ENCODE measurements at places on chromosomes 6 and 20.

GRCh38 chr6:11810039-11810541 lies 31.5 kb upstream of the ADTRP start:
- no peak for DNase-seq

GRCh38 chr20:15922556-15922955 lies 650.7 kb downstream of the KIF16B start:
- DNase-seq = no peak

DNA sequence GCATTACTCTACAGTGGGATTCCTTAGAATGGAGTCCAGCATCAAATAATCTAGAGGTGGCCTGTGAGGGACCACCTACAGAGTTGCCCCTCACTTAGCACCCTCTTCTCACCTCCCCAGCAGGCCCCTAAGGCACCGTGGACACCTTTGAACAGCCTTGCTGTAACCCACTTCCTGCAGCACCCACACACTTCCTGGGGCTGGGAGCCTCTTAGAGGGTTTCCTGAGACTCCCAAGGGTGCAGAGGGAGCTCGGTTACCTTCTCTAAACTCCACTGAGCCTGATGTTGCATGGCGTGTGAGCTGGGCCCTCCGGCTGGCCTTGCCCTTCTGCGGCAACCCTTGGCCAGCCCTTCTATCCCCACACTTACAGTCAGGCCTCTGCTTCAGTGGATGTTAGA lies 7.3 kb upstream of the SIRPG start:
- DNase-seq = no peak

DNA sequence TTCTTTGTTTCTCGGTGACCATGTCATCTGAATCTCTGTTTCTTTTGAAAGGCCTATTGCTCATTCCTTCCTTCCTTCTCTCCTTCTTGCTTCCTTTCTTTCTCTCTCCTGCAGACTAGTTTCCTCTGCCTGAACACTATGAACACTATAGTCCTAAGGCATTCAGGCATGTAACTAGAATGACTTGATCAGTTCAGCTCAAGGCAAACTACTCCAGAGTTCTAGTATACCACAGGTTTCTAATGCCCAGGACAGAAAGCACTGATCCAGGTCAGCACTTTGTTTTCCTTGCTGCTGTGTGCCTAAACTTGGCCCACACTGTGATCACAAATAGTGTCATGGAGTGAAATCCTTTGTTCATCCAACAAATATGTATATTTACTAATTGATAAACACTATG lies 324.1 kb upstream of the GJE1 start:
- no peak for DNase-seq

GRCh38 chr6:145034664-145035063 lies 700.7 kb downstream of the EPM2A start:
- DNase-seq = no peak

GRCh38 chr6:122408702-122409458 lies 9.4 kb downstream of the HSF2 start:
- DNase-seq = no peak

GRCh38 chr6:42025066-42025844 lies 25.1 kb upstream of the TAF8 start:
- DNase-seq = no peak

- no peak for DNase-seq
These were observed 12.4 kb downstream of the LHFPL5 start for GRCh38 chr6:35817515-35817914.

DNA sequence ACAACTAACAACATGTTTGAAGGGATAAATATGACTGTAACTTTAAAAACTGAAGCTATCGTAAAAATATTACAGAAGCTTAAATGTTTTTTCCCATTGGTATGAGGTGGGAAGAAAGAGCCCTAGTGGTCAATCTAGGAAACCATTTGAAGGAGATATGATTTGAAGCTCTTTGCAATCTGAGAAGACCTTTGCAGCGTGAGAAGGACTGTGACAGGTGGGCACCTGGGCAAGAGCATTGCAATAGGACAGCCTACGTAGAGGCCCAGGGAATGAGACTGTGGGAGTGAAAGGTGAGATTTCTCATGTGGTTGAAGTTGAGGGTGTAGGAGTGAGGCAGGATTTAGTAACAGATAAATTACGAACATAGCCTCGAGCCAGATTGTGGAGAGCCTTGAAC lies 108.0 kb upstream of the PDE7B start:
- DNase-seq = no peak

GRCh38 chr6:108760126-108761050 lies 87.8 kb upstream of the ARMC2 start:
- no peak for DNase-seq

DNA sequence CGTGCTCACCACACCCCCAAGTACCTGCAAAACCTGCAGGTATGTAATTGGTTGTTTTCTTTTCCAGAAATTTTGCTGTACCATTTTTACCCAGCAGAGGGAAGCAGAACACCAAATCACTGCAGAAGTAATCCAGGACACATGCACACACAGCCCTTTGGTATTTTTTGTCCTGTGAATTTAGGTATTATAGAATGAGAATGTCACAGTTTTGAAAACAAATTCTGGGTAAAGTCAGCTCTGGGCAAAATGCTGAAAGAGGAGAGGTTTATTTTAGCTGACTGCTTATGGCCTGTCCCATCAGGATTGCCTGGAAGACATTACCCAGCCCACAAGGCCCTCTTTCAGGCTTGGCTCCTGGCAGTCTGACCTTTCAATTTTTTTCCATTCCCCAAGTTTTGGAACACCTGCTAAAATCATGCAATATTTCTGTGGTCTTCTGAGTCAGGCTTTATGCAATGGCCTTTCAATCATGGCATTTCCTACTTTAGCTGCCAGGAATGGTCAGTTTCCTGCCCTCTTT lies 3.5 kb upstream of the EFHC1 start:
- no peak for DNase-seq

DNA sequence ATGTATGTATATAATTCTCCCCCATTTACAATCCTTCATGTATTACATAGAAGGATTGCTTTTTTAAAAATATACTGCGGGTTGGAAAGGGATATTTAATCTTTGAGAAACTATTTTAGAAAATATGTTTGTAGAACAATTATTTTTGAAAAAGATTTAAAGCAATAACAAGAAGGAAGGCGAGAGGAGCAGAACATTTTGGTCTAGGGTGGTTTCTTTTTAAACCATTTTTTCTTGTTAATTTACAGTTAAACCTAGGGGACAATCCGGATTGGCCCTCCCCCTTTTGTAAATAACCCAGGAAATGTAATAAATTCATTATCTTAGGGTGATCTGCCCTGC lies 3.6 kb downstream of the FOXC1 start:
- no peak for DNase-seq

- no peak for DNase-seq
These were observed 4.2 kb upstream of the CST11 start for GRCh38 chr20:23456873-23457272.

DNA sequence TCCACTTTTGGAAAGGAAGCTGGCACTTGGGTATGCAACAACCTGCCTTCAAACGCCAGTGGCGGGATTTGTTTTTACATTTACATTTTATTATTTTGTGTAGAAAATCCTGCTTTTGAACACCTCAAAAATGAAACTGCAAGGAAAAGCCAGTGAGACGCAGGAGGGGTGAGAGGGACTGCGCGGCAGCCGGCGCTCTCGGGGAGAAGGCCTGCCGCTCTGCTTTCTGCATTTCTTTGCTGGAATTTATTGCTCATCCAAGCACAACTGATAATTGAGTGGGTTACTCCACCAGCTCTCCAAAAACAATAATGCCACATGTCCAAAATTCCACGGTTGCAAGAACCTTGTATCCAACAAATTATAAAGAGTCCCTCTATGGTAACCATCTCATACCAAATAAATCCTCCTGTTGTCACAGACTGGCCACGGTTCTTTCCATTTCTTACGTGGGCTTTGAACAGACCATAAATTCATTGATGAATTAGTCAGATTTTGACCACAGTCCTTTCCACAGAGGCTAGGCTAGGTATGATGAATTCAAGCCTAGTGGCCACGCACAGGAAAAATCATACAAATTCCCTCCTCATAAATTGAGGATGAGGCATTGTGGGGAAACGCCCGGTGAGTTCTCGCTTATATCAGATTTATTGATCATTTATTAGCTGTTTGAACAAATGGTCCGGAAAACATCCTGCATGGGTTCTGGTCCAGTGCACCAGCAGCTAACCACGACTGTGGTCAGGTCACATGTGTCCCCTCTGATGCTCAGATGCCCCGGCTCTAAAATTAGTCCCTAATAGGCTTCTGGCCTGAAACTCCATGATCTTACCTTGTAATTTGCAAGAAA lies 31.6 kb upstream of the FOXC1 start:
- no peak for DNase-seq

GRCh38 chr20:23087587-23088251 lies 1.6 kb upstream of the CD93 start:
- DNase-seq = no peak

GRCh38 chr20:57705127-57705899 lies 4.5 kb downstream of the PMEPA1 start:
- no peak for DNase-seq

All from stimulated activated CD4-positive, alpha-beta T cell treated with anti-CD3 and anti-CD28 coated beads, TNF-alpha, amount 100 ng/mL, for 1 hour (primary cell).